ENCODE measurements at places on chromosomes 6 and 20.

DNA sequence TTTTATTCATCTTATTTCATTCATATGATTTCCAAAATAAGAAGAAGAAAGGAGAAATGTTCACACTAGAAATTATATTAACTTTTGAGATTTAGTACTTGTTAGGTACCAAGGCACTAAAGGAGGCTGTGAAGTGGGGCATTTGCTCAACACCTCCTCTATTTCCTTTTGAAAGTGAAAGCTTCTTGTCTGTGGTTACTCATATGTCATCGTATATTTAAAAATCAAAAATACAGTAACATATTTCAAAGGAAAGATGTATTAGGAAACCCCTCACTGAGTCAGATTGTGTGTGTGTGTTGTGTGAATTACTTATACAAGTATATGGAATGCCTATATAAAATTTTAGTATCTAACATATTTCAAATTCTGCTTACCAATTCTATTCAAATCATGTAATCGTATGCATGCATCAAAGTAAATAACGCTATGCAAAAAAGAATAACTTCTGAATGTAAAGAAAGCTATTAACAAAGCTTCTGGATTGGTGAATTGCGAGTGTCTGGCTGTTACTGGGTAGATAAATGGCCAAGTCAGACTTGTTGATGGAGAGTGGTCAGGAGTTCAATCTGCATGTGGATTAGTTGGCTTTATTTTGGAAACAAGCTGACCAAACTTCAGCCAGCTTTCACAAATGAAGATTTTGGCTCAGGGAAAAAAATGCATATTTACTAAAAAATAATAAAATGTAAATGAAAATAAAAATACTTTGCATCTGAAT, 70.9 kb downstream of the PACRG start:
- DNase-seq, result no peak

DNA sequence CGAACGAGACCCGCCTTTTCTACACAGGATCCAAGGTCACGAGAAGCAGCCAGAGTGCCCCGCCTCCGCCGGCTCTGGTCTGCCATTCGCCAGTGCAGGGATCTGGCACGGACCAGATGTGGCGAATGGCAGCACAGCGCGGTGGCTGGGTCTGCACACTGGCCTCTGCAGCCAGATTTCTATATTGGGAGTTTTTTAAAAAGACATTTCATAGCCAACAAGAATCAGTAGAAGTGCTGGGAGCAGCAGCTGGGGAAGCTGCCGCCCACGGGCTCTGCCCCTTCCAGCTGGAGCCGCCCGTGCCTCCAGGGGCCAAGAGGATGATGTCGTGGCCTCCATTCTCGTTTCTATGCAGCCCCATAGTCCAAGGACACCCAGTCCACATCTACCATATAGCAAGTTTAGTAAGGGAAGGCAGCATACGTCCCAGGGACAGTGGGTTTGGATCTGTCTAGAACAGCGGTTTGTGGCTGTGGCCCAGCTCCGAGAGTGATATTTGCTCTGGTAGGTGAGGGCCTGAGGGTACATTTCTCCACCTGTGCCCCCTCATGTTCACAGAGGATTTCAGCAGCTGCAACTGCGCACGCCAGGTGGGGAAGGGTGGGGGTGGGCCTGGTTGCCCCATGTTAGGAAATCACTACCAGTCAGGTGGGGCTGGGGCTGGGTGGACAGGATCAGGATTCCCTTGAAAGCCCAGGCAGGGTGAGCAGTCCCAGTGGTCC, 333.7 kb downstream of the ZFAND3 start:
- DNase-seq, result no peak

DNA sequence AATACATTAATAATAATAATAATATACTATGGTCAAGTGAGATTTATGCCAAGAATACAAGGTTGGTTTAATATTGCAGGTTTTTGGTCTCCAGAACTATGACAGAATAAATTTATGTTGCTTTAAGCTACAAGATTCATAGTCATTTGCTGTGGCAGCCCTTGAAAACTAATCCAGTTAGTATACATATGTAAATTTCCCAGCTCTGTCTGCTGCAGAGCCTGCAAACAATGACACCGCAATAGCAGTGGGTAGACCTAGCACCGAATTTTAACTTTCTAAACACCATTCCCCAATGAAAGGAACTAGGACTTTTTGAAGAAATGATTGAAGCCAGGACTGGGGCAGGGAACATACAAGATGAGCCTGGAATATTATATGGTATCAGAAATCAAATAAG, 647.7 kb upstream of the NRSN1 start:
- DNase-seq, result no peak

DNA sequence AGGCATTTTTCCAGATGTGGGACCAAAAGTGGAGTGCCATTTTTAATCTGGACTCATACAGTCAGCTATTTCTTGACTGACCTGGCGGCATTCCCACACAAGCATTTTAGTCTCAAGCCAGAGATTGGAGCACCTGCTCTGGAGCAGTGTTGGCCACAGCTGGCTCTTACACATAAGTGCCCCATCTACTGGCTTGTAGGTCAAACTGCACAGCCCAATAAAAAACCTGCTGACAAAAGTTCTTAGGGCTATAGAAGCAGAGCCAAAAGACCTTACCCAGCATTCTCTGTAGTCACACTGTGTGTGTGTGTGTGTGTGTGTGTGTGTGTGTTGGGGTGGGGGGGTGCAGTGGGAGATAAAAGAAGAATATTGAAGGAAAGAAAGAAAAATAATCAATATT, 38.6 kb upstream of the SENP6 start:
- no peak for DNase-seq

DNA sequence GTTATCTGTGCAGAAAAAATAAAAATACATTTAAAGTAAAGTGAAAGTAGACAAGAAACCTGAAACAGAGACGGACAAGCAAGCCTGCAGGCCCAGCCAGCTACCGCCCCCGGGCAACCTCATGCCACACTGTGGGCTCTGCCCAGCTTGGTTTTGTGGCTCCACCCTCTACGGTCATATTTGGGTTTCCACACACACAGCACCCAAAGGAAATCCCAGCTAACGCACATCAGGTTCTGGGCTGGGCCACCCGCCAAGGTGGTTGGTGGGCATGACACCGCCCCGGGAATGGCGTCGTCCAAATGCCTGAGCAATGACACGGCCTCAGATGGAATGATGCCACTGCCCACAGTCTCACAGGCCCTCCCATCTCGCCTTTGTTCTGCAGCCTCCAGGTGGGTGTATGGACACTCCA, 22.9 kb downstream of the FAM110A start:
- no peak for DNase-seq

DNA sequence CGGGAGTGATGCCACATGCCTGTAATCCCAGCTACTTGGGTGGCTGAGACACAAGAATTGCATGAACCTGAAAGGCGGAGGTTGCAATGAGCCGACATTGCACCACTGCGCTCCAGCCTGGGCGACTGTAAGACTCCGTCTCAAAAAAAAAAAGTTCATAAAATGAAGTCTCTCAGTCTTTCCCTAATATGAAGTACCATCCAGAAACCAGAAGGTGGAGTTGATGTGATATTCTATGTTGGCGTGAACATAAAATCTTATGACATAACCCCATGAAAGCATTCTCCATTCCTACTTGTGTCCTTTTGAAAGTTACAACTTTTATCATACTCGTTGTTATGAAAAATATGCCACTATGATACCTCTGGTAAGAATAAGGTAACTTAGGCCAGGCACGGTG, 5.7 kb downstream of the SOD2 start:
- DNase-seq, result no peak

GRCh38 chr6:10351791-10352190, 63.1 kb downstream of the TFAP2A start:
- peak; percentile 88 for DNase-seq

GRCh38 chr6:155196911-155197310, 66.9 kb upstream of the CLDN20 start:
- DNase-seq, result no peak

GRCh38 chr6:84975316-84975715, 210.9 kb upstream of the TBX18 start:
- peak; percentile 72 for DNase-seq

GRCh38 chr6:116298973-116299372, 19.2 kb upstream of the TSPYL1 start:
- no peak for DNase-seq

DNA sequence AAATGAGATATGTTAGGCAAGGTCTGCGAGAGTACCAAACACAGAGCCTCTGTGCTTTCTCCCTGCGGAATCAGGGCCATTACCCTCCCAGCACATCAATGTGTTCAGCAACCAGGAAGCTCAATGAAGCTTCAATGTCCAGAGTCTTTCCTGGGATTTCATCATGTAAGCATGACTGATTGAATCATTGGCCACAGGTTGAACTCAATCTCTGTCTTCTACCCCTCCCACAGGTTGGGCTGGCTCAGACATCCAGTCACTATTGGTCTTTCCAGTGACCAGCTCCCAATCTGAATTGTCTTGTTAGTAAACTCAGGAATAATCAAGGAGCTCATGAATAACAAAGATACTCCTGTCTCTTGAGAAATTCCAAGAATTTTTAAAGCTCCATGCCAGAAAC, 2.7 kb upstream of the DTD1 start:
- no peak for DNase-seq

GRCh38 chr20:19923762-19924161, 93.4 kb upstream of the NAA20 start:
- no peak for DNase-seq

GRCh38 chr6:65943051-65943450, 236.0 kb upstream of the EYS start:
- peak; percentile 69 for DNase-seq

DNA sequence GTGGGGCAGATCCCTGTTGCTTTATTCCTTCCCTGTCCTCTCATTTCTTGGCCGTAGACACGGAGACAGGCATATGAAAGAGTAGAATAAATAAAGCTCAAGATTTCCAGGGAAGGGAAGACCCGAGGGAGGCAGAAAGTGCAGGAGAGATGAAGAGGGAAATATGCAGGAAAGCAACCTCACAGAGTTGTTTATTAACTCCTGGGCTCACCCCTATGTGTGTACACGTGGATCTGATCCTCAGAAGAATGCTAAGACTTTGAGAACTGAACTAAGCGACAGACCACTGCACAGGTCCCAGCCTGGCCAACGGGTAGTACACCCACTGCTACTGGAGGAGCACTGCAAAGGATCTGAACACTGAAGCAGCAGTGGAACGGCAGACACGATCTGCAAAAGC, 156.2 kb downstream of the KIF16B start:
- no peak for DNase-seq

DNA sequence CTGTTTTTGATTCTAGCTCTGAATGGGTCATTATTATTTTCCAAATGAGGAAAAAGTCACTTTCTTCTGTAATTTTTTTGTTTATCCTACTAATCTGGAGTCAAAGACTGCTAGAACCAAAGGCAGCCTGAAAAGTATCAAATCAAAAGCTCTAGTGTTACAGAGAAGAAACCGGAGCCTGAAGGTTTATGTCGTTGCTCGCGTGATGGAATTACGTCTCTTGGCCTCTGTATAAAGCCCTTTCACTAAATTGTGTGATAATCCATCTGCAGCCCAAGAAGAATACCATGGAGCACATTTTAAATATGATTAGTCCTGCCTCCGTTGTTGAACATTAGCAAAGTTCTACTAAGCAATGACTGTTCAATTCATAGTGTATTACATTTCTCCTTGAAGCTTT, 738.6 kb downstream of the C6orf118 start:
- DNase-seq, result no peak

DNA sequence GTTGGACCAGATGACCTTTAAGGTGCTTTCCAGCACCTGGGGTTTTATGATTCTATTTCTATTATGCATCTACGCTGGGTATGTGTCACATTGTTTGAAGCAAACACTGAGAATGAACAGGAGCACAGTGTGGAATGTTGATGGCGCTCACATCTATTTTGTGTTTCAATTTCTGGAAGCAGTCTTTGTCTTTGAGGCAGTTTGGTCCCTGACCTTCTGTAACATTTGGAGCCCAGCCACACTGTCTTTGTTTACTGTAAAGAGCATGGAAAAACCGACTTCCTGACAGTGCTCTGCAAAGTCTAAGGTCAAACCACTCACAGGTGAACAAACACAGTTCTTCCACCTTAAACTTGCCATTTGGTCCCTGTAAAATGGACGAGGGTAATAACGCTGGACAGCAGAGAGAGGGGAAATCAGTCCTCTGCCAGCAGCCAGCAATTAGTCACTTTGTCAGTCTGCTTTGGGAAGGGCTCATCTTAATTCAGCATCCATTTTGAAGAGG, 155.5 kb downstream of the PRL start:
- DNase-seq, result peak; percentile 76

DNA sequence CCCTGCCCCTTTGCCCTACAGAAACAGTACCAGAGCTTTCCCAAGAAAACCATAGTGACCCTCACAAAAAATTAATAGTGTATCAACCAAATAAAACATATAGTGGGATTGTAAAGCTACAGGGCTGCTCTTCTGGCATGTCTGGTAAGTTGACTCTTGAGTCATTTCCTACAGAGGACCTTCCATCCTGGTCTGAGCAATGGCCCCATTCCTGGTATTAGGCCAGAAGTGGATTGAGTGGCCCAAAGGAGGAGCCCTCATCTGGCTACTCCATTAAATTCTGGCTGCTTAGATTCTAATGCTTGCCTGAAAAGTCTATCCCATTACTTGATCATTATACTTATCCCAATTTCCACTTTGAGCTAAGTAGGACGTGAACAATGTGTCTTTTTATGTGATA, 150.9 kb upstream of the HMGN3 start:
- DNase-seq, result no peak

DNA sequence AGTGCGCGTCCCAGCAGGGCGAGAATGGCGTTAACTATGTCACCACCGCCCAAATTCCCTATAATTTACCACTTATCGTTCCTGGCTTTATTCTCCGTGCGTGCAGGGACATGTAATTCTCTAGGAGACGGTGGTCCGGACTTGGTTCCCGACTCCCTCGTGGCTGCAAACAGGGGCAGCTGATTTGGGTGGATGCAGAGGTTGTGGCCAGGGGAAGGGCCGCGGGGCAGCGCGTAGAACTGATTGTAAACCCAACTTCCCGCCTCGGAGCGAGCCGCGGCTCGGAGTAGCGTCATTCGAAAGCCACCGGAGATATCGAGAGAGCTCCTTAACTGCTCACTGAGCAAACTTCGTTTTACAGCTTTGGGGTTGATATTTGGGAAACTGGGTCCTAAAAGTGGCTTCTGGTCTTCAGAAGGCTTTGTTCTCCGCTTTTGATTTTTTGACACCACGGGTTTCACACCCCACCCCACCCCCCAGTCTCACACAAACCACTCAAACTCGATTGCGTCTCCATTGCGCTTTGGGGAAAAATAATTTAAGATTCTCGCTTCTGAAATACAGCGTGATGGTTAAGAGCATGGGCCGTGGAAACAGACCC, 17.5 kb upstream of the ZSCAN9 start:
- DNase-seq, result peak; percentile 48

GRCh38 chr6:101918471-101918870, 525.0 kb downstream of the GRIK2 start:
- no peak for DNase-seq

GRCh38 chr6:5634525-5634924, 372.2 kb downstream of the NRN1 start:
- DNase-seq, result no peak

All from muscle of leg (tissue), 16 donors.